A549 treated with DMSO at 1 μM for 4 hours (cell line): ENCODE measurements at places on chromosomes 7 and 10. TPM values are rescaled to one million over a fixed set of nuclear protein-coding genes. Genes with fewer than 3 reads are reported as not detected.

Gene XRCC2
- 5.0 to 6.9 TPM (median 6.2 TPM) in 5 replicates for total RNA-seq

Gene METTL2B
- total RNA-seq: 20.1 to 29.7 TPM (median 26.5 TPM) in 5 replicates

Gene CALHM2
- total RNA-seq: 4.7 to 6.1 TPM (median 5.3 TPM) in 5 replicates

Gene RBP3
- not detected in 5 replicates for total RNA-seq

Gene PLXNA4
- total RNA-seq: 1.3 to 2.3 TPM (median 2.0 TPM) in 5 replicates

Gene CRTAC1
- 0.87 to 1.8 TPM (median 1.4 TPM) in 5 replicates for total RNA-seq

Gene SFTPD
- total RNA-seq: 0.16 to 0.44 TPM (median 0.21 TPM) in 4 of 5 replicates, not detected in the other

Gene UFSP1
- 2.9 to 5.7 TPM (median 5.0 TPM) in 5 replicates for total RNA-seq

Gene ADGRA1
- 0.03 to 0.07 TPM (median 0.05 TPM) in 4 of 5 replicates, not detected in the other for total RNA-seq

Gene TMEM196
- total RNA-seq: not detected in 5 replicates

Gene ADRA2A
- total RNA-seq: 0.02 to 0.04 TPM in 2 of 5 replicates, not detected in the others

Gene GATA3
- total RNA-seq: 4.8 to 8.2 TPM (median 6.3 TPM) in 5 replicates

Gene OR2A42
- total RNA-seq: not detected in 5 replicates
